Fibroblast of skin of scalp (primary cell): ENCODE measurements at places on chromosomes 1 and 21.

DNA sequence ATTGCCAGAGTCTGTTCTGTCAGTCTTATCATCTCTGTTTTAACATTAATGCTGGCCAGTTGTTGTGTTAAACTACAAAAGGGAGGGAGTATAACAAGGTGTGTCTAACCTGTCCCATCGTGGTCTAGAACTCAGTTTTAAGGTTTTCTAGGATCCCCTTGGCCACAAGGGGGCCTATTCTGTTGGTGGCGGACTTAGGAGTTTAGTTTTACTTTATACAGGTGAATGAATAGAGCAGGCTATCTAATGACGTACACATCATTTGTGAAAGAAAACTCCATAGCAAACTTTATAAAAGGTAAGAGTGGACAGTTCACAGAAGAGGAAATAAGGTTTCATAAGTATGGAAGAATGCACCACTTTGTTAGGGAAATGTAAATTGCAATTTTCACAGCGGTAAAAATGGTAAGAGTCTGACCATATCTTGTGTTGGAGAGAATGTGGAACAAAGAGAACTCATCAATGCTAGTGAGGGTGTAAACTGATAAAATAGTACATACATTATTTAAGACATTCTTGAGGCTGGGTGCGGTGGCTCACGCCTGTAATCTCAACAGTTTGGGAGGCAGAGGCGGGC, 2.5 kb upstream of the ATF6 start:
- DNase-seq, result no peak

DNA sequence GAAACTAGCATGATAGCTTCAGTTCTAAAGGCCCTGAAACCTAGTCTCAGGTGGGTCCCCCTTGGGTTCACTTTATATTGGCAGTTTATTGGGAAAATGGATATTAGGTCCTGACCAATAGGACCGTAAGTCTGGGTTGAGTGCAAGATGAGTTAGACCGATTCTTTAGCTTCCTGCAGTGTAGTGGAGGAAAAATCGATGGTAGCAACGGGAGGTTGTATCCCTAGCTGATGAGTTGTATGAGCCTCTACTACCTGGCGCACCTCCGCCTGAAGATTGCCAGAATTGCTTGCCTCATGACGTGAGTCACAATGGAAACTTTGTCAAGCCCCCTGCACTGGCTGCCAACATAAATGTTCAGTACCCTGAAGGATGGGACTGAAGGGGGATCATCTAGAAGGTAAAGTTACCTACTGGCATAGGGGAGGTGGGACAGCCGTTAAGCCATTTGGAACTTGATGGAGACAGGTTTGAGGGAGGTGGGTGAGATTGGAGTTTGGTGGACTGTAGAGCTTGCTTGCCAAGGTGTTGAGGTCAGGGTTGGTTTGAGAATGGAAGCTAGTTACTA, 3.9 kb downstream of the RCC1 start:
- no peak for DNase-seq

- no peak for DNase-seq
These were observed 4.6 kb downstream of the ATP13A2 start for GRCh38 chr1:17007121-17007520.

- DNase-seq, result peak; percentile 85
These were observed 43.4 kb downstream of the IGSF5 start for GRCh38 chr21:39788383-39788782.

DNA sequence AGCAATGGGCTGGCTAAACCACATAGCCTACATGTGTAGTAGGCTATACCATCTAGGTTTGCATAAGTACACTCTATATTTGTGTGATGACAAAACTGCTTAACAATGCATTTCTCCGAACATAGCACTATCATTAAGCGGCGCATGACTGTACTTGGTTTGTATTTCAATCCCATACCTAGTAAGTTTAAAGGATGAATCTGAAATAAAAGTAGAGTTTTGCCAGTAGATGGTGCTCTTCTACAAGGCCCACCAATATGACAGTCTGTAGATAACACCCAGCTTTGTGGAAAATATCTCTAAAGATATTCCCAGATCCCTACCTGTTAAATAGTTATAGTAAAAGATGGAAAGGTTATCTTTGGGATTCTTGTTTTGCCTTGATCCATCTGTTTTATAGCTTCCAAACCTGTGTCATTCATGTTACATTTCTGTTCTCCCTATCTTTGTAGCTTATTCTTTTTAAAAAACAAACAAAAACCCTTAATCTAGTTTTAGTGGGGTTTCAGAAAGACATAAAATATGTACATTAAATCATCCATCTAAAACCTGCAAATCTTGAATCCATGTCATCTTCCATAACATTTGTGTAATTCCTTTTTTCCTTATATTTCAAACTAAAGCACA, 33.9 kb upstream of the ASPM start:
- peak; percentile 63 for DNase-seq
